ENCODE measurements at places on chromosomes 13 and 19.

DNA sequence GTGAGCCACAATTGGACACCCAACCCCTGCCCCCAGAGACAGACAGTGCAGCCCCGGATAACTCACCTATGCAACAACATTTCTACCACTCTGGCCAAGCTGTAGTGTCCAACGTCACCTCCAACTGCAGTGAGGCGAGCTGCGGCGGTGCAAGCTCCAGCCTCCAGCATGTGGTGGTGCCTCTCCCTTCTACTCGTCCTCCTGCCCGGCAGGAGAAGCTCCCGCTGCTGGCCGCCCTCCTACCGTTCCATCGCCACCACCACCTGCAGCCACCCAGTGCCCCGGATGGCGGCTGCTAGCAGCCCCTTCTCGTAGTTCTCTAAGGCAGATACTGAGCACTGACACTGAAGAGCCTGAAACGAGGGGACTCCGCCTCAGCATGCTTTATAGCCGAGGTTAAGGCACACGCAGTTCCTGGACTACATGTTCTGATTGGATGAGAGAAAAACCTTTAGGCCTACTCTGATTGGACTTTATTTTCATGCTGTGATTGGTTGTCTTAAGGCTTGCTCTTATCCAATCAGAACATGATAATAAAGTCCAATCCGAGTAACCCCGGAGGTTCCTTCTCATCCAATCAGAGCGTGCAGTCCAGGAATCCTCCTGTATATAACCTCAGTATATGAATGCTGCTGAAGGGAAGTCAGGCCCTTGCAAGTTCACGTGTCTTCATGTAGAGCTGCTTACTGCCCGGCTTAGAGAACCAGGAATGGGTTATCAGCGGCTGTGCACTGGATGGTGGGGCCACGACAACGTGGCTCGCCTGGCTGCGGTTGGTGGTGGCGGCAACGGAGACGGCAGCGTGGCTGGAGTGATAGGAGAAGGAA, 63.5 kb downstream of the TUBA3C start:
- DNase-seq, result no peak

DNA sequence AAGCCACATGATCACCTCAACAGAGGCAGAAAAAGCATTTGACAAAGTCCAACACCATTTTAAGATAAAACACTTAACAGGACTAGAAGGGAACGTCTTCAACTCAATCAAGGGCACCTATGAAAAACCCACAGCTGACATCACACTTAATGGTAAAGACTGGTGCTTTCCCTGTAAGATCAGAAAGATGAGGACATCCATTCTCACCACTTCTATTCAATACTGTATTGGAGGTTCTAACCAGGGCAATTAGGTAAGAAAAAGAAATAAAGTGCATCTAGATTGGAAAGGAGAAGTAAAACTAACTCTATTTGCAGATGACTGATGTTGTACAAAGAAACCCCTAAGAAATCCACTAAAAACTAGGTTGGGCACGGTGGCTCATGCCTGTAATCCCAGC, 11.2 kb upstream of the AKAP8 start:
- DNase-seq, result no peak

GRCh38 chr13:70842062-70842644, 733.9 kb upstream of the KLHL1 start:
- DNase-seq, result no peak

DNA sequence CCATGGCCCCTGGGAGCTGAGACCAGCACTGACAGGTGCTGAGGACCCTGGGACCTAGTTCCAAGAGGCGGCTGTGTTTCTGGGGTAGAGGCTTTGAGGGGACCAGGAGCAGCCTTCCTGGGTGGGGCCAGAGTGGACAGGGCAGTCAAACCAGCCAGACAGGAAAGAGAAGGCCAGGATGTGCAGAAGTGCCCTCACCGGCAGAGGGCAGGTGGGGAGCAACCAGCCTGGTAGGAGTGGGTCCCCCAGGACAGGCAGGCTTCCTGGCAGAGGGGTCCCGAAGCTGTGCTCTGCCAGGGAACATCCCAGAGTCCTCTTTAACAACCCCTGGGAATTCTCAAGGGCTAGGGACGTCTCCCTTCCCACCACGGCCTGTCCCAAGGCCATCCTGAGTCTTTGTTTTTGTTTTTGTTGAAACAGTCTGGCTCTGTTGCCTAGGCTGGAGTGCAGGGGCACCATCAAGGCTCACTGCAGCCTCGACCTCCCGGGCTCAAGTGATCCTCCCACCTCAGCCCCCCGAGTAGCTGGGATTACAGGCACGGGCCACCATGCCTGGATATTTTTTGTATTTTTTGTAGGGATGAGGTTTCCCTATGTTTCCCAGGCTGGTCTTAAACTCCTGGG, 3.0 kb upstream of the HIPK4 start:
- DNase-seq, result peak; percentile 60

DNA sequence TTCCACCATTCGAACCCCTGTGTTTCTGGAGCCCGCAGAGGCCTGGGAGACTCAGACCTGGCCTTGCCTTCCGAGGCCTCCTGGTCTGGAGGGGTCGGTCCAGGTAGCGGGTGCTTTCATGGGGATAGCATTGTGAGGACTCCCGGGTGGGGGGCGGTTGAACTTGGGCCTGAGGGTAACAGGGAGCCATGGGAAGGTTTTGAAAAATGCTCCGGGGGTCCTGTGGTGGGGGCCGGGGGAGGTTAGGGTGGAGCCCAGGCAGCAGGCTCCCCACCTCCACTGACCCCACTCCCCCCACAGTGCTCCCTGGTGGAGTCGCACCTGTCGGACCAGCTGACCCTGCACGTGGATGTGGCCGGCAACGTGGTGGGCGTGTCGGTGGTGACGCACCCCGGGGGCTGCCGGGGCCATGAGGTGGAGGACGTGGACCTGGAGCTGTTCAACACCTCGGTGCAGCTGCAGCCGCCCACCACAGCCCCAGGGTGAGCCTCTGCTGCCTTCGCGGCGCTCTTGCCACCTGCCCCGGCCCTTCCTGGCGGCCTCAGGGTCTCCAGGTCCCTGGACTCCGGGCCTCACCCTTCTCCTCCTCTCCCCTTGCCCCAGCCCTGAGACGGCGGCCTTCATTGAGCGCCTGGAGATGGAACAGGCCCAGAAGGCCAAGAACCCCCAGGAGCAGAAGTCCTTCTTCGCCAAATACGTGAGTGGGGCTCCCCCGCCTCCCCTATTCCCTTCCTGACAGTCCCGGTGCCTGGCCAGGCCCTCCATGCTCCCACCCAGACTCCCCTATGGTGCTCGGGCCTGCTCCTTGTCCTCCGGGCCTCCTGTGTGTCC, 3.8 kb upstream of the GARIN5A start:
- no peak for DNase-seq

GRCh38 chr13:85675151-85675907, 123.9 kb downstream of the SLITRK6 start:
- no peak for DNase-seq

All from Karpas-422 (cell line).